Mammary microvascular endothelial cell (primary cell): ENCODE measurements at places on chromosomes 5 and 9. TPM values are rescaled to one million over a fixed set of nuclear protein-coding genes. Genes with fewer than 3 reads are reported as not detected.

ROPN1L gene
- 1.4 and 2.5 TPM in 2 replicates for total RNA-seq

PIK3R1 gene
- total RNA-seq: 13.3 and 13.6 TPM in 2 replicates

PDGFRB gene
- 0.69 and 1.6 TPM in 2 replicates for total RNA-seq

STC2 gene
- total RNA-seq: 25.2 and 31.1 TPM in 2 replicates

SPINK6 gene
- total RNA-seq: not detected in 2 replicates

SRD5A1 gene
- total RNA-seq: 12.6 and 15.0 TPM in 2 replicates

ANKRD55 gene
- total RNA-seq: 1.1 and 2.3 TPM in 2 replicates

SLC1A1 gene
- 9.1 and 12.4 TPM in 2 replicates for total RNA-seq
